ENCODE measurements at places on chromosomes 1 and 21.

GRCh38 chr1:71587961-71588360 is 507.1 kb upstream of the ZRANB2 start:
- no peak for DNase-seq

GRCh38 chr1:113146242-113147072 is 73.5 kb downstream of the LRIG2 start:
- DNase-seq, result no peak

- DNase-seq, result no peak
These were observed 57.1 kb downstream of the FAAP20 start for GRCh38 chr1:2137257-2138121.

DNA sequence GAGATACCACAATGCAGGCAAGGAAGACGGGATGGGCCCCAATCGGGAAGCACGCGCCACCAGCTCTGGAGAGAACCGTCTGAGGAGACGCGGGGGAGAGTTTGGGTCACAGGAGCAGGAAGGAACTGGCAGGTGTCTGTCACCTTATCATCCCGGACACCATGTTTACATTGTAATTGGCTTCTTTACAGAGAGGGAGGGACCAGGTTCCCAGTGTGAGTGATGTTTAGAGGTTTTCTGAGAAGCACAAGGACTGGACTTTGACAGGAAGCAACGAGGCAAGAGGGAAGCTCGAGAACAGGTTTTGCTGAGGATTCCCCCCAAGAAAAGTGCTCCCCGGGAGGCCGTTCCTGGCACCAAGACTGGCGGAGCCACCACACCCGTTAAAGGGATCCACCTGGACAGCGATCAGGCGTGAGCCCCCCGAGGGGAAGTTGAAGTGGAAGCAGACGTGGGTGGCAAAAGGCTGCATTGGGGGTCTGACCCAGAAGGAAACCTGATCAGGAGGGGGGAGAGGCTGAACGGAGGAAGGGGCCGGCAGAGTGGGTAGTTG is 957 bp downstream of the EPS15 start:
- no peak for DNase-seq

DNA sequence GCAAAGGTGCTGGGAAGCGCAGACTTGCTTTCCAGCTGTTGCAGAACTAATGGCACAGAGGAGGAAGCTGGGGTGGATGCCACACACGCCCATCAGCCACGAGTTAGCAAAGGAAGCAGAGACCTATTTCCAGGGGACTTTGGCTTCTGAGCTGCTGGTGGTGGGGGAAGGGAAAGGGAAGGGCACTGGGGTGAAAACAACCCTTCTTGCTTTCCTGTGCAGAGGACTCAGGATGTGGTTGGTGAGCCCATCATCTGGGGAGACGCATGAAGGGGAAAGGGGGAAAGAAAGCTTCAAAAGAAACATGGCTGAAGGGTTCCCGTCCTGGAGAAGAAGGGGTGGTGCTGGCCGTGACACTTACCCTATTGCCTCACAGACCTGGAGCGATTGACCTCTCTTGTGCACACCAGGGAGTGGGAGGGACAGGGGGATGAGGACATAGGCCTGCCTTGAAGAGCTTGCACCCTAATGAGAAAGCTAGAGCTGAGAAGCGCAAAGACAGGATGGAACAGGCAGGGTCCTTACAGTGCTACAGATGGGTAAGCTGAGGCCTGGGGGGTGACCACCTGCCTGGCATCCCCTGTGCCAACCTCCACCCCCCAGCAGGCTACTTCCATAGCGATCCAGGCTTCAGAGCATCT is 140.8 kb upstream of the RAB4A start:
- DNase-seq, result no peak

DNA sequence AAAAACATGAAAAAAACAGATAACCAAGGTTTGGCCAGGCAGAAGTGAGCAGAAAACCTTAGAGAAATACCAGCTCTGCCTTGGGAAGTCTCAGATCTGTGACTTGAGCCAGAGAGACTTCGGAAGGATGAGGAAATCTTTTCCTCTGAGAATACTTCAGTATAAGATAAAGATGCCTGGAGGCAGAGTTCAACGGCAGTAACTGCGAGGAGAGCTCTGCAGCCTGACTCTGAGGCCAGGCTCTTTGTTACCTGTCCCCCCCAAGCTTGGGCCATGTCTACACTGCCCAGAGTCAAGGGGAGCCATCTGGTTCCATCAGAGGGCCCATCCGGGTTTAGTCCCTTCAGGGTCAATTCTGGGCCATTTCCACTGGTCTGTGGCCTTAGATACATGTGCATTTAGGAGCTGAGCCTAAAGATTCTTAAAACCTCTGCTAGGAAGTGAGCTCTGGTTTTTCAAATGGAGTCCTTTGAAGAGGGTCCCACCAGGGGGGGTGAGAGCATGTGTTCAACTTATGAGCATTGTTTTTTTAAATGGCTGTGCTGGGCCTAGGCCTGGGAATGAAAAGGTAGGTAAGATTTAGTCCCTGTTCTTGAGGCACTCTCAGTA is 8.7 kb downstream of the KIRREL1 start:
- no peak for DNase-seq

DNA sequence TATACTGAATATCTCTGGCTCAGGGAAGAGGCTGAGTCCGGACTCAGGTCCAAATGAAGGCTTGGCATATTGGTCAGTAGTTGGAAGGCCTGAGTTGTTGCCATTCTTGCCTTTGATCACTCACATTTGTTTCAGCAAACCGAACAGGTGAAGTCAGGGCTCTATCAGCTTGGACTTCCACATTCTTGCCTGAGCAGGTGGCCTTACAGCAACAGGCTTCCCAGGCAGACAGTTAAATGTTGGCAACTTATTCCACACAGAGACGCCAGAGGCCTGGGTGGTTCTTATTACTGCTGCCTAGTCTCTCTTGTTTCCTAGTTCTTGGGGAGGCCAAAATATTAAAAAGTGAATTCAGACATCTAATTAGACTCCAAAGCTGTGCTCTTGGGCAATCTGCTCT is 36.6 kb downstream of the XCL2 start:
- no peak for DNase-seq

GRCh38 chr1:45621895-45622523 is 1.8 kb downstream of the CCDC17 start:
- no peak for DNase-seq

DNA sequence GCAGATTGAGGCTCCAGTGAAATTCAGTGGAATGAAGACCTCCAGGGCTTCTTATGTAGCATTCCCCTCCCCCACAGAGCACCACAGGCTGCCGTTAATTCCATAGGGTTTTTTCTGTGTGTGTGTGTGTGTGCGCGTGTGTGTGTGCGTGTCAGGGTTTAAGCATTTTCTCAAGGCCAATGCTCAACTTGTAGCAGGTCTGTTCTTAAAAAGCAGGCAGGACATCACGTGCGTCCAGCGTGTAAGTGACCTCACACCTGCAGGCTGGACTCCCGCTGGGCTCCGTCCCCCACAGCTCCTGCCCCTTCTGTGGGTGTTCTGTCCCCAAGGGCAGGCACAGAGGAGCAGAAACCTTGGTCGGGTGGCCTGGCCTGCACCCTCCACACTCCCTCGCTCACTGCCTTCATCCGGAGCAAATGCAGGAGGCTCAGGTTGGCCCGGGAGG is 5.3 kb downstream of the PRDM16 start:
- no peak for DNase-seq

GRCh38 chr1:234768171-234768568 is 158.2 kb upstream of the IRF2BP2 start:
- DNase-seq, result no peak

DNA sequence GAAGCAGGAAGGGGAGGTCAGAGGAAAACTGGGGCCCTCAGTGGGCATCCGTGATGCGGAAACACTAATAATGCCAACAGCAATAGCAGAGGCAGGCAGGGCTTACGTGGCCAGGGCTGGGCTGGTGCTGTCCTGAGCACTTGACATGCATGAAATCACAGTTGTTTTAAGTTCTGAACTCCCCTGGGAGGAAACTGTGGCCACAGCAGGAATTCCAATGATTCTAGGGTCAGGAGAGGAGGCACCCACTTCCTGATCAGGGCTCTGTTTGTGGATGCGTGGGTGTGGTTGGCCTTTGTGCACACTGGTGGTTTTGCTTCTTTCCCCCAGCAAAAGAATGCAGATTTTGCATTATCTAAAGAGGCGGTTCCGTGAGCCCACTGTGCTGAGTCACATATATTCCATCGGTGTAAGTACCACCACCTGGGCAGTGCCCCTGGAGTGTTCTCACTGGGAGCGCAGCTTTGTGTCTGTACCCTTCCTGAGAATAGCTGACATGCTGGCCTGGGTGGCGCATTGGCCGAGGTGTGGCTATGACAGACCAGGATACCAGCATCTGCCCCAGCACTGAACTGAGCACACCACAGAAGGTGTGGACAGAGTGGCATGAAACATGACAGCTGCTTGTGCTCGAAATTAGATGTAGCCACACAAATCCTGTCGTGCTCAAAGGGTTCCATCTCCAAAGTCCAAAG is 71.0 kb downstream of the PDE9A start:
- DNase-seq, result no peak

GRCh38 chr1:211127166-211127565 is 6.8 kb downstream of the KCNH1 start:
- no peak for DNase-seq

- no peak for DNase-seq
These were observed 1.6 kb downstream of the SOX13 start for GRCh38 chr1:204074274-204075138.

DNA sequence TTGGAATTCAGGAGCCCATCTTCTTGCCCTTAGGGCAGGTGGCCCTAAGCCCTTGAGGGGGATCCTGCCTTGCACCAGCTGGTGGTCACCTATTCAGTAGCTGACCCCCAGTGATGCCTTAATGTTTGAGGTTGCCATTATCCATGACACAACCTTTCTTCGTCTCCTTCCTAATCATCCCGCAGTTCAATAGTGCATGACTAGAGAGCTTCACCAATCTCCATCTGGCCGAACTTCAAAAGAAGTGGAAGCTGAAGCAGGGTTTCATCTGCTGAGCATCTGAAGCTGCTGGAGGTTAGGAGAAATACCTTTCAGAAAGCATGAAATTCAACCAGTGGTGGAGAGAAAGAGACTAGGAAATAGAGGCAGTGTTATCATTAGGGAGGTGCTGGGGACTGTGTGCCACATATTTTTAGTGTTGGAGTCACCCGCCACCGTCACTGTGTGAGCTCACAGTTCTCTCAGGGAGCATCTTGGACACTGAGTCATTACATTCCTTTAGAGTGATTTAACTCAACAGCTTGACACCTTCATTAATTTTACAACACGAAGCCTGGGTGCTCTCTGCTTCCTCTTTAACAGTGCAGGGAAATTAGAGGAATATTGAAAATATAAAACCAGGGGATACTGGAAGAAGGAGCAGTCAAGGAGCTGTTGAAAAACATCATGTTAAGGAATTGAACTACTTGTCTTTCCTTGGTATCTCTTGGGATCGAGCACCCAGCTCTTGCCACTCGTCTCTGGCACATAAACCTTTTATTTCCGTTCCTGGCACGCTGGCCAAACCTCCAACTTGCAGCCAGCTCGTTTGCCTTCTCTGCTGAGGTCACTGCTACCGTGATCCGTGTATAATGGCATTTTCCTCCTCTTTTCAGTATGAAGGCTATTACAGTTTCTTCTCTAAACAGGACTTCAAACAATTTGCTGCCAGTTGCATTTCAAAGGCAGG is 53.6 kb downstream of the PEX14 start:
- DNase-seq, result no peak

GRCh38 chr1:36831186-36831810 is 203.0 kb downstream of the GRIK3 start:
- DNase-seq, result no peak

DNA sequence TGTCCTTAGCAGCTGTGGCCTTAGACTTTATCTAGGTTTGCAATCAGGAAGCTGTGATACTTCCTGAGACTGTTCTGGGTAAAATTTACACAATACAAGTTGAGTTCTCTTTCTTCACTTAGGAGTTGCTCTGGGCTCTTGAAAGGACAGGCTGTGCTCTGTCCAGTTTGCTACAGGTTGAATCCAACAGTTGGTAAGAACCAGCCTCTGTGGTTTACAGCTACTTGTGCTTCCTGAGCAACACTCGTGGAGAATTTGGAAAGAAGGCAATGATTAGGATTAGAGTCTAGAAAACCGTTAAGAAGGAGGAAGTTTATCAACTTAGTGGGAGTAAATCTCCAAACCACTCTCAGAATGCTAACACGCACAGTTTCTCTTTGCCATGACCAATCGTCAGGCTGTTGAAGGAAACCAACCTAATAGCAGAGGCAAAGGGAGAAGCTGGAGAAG is 26.8 kb downstream of the GFI1 start:
- DNase-seq, result no peak

- DNase-seq, result no peak
These were observed 90.1 kb downstream of the PGBD5 start for GRCh38 chr1:230335861-230336522.

- DNase-seq, result no peak
These were observed 16.5 kb downstream of the DYRK1A start for GRCh38 chr21:37383086-37383485.

- no peak for DNase-seq
These were observed 4.4 kb downstream of the HAX1 start for GRCh38 chr1:154276797-154277196.

DNA sequence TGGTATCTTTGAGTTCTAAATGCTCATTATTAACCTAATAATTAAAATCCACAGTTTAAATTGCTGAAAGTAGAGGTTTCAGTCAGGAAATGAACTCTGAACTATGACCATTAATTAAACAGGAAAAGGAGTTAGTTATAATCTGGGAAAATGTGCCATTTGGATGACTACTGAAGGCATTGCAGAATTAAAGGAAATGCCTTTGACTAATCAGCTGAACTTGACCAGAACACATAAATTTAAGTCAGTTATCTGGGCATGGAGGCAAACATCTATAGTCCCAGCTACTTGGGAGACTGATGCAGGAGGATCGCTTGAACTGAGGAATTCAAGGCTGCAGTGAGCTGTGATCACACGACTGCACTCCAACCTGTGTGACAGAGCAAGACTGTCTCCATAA is 31.9 kb downstream of the SLC44A5 start:
- DNase-seq, result no peak

Data from stimulated activated CD8-positive, alpha-beta memory T cell treated with anti-CD3 and anti-CD28 coated beads, Interleukin-12 subunit alpha, Interleukin-12 subunit beta, amount 100 ng/mL, for 1 hour (primary cell).